ENCODE measurements at places on chromosomes 2 and 18.

- DNase-seq: no peak
Measured at GRCh38 chr2:240886678-240887609, 9.0 kb downstream of the MAB21L4 start.

DNA sequence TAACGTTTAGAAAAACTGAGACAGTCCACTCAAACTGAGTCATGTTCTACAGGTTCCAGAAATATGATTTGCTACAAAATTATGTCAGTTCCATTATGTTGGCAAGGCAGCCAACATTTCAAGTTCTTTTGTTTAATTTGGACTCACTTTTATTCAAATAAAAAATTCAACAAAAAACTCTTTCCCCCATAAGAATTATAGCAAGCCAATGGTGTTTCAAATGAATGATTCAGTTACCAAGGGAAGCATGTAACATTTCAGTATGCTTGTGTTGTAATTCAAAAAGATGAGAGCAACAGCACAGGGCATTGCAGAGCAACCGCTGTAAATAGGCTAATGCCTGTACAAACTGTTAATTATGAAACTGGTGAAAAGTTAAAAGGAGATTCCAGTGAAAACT is 140.8 kb downstream of the FIGN start:
- DNase-seq: peak; percentile 17

- DNase-seq: no peak
Measured at GRCh38 chr2:237774811-237775553, 23.6 kb upstream of the RBM44 start.

DNA sequence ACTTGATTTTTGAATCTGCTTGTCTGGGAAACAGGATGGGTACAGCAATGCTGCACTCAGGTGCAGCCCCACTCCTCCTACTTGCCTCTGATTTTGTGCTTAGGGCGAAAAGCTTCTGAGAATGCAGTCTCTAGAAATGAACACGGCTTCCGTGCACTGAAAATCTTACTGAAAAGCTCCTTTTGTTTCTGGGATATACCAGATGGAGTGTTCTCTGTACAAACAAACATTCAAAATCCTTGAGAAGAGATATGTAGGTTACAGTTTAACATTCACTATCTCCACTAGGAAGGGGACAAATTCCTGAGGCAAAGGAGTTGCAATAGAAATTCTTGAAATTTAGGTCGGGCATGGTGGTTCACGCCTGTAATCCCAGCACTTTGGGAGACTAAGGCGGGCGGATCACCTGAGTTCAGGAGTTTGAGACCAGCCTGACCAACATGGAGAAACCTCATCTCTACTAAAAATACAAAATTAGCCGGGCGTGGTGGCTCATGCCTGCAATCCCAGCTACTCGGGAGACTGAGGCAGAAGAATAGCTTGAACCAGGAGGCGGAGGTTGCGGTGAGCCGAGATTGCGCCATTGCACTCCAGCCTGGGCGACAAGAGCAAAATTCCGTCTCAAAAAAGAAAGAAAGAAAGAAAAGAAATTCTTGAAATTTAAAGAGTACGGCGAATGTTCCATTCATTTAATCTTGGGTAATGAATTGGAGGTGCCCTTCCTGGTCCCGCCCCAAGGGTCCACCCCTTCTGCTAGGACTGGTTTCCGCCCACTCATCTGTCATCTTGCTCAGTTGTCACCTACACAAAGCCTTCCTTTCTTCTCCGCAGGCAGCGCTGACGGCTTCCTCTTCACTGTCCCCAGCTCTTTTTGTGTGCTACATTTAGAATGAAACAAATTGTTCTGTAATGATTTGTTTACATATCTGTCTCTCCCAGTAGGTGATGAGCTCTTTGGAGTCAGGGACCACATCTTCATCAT is 92.4 kb downstream of the SOCS6 start:
- no peak for DNase-seq

GRCh38 chr2:231390667-231391066 is 4.8 kb upstream of the B3GNT7 start:
- no peak for DNase-seq

- DNase-seq: peak; percentile 99
Measured at GRCh38 chr2:234981197-234982095, 29.6 kb downstream of the SH3BP4 start.

DNA sequence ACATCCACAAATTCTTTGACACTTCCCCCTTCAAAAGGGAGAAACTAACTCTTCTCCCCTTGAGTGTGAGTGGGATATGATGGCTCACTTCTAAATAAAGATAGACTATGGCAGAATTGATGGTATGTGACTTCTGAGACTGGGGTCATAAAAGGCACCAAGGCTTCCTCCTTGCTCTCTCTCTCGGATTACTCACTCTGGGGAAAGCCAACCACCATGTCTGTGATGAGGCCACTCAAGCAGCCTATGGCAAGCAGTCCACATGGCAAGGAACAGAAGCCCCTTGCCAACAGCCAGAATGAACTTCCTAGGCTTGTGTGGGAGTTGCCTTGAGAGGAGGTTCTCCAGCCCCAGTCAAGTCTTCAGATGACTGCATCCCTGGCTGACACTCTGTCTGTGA is 43.6 kb downstream of the KIAA2012 start:
- no peak for DNase-seq

DNA sequence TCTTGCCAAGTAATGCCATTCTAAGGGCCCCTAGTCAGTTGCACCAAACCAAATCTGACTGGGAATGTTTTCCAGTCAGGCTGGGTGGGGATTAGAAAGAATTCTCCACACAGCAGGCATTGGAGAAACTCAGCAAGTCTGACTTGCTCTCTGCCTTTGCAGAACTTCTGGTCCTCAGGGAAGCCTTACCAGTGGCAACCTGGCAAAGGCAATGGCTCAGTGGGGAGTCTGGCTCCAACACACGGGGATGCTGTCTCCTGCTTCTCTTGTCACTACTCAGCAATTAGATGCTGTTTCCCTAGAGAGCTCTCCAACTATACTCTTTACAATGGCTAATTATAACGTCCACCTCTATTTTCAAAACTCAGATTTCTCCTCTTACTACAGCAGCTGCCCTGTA is 810.7 kb downstream of the LRRTM4 start:
- no peak for DNase-seq

DNA sequence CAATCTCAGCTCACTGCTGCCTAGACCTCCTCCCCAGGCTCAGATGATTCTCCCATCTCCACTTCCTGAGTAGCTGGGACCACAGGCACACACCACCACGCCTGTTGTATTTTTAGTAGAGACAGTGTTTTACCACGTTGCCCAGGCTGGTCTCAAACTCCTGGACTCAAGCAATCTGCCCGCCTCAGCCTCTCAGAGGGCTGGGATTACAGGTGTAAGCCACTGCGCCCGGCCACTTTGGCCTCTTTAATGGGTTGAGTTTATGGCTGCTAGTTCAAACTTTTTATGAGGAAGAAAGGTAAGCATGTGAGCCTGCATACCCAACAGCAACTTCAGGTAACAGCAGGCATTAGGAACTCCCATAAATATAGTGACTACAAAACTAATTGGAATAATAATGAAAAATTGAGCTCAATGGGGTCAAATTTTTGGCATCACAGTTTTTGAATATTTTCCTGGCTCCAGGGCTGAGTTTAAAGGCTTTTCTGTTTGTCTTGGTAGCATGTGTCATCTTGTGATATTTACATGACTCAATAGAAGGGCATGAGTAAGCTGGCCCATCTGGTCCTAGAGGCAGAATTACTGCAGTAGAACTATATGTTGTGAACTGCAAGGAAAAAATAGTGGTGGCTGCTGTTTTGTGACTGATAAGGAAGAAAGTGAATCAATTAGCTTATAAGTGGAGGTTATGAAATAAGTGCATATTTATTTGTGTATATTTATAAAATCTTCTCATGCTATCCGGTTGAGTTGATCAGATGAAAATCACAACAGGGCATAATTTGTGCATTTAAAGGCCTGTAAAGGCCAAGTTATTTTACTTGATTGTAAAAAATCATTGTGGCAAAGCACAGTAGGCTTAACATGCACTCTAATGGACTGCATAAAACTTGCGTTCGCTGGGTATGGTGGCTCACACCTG is 24.8 kb downstream of the GALM start:
- DNase-seq: peak; percentile 73
